ENCODE measurements at places on chromosomes 12 and 14.

DNA sequence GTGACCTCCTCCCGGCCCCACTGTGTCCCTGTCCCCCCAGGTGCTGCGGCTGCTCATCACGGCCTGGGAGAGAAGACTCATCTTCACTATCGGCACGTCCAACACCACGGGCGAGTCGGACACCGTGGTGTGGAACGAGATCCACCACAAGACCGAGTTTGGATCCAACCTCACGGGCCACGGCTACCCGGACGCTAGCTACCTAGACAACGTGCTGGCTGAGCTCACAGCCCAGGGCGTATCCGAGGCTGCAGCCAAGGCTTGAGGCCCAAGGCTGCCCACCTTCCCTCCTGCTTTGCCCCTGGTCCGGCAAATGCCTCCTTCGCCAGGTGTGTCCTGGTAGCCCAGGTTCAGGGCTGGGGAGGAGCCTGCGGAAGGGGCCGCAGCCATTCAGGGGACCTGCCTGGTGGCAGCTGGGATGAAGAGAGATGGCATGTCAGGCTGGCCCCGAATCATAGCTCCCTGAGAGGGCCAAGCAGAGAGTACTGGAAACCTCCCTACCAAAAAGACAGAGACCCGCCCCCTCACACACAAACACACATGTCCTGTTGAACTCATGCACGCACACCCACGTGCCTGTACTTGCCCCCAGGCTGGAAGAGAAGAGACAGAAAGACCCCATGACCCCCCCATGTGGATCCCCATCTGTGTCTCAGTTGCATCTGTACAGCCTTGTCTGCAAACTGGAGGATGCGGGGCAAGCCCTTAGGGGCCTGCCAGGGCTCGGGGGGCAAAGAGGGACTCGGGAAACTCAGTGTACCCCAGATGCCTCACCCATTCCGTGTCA lies 38.7 kb downstream of the RASAL1 start:
- no peak for DNase-seq

- no peak for DNase-seq
Measured at GRCh38 chr12:109098651-109099050, 1.3 kb downstream of the UNG start.

DNA sequence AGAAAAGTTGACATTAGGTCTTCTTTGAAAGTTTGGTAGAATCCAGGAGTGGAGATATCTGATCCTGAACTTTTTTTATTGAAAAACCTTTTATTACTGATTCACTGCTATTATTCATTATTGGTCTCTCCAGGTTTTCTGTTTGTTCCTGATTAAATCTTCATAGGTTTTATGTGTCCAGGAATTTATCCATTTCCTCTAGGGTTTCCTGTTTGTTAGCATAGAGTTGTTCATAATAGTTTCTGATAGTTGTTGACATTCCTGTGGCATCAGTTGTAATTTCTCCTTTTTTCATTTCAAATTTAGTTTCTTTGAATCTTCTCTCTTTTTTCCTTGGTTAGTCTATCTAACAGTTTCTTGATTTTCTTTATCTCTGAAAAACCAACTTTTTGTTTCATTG lies 370.3 kb downstream of the SLC6A15 start:
- DNase-seq = no peak

DNA sequence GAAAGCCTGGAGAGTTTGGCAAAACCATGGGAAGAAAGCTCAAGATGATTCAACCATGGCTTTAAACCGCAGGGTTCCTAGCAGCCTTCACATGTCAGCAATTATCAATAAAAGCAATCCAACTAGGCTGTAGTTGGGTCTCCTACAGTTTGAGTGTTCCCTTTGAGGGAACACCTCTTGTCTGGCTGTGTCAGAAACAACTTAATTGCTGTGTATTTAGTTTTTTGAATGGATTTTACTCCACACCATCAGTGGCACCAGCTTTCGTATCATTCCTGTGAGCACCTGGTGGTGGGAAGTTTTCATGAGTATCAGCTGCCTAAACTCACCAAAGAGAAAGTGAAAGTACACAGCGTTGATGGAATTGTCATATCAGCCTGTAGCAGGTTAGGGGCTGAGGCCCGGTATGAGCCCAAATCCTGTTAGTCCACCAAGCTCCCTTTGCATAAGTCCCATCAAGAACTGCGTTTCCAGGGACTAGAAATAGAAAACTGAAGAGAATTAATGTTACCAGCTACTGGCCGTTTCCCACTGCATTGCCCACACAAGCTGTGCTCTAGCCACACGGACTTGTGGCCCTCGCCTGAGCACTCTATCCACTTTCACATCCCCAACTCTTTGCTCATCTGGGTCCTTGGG lies 10.9 kb upstream of the IL26 start:
- DNase-seq = no peak

DNA sequence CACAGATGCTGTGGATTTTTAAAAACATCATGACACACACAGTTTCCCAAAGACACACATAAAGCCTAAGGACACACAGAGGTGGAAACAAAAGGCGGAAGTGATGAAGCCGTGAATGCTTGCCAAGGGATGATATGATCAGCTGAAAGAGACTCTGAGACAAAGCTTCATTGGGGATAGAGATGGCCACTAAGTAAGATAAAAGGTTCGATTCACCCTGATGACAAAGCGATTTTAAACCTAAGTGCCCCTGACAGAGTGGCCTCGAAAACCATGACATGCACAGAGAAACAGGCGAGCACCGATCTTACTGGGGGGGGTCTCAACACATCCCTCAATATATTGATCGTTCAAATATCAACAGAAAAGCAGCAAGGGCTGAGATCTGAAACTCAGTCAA lies 20.3 kb upstream of the EIF5 start:
- DNase-seq = no peak

- DNase-seq = no peak
Measured at GRCh38 chr12:117884161-117884560, 84.6 kb downstream of the KSR2 start.

DNA sequence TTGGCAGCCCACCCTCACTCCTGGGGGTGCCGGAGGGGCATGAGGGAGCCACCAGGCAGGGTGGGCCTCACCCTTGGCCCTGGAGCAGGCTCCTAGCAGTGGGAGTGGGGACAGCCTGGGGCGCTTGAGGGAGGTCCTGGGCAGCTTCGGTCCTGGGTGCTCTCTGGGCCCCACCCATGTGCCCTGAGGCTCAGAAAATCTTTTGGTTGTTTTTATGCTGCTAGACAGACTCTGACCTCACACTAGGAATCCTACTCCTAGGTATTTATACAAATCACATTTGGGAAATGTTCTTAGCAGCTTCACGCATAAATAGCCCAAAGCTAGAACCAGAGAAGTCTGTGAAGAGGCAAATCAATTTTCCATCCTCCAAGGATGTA lies 10.9 kb upstream of the ULK1 start:
- no peak for DNase-seq

GRCh38 chr12:42407306-42407705 lies 81.3 kb downstream of the PPHLN1 start:
- DNase-seq = no peak

- no peak for DNase-seq
Measured at GRCh38 chr12:32034045-32034444, 72.6 kb upstream of the BICD1 start.

- no peak for DNase-seq
Measured at GRCh38 chr14:94992046-94992445, 165.3 kb downstream of the DICER1 start.

- DNase-seq = no peak
Measured at GRCh38 chr12:6306599-6307220, 3.8 kb upstream of the PLEKHG6 start.

DNA sequence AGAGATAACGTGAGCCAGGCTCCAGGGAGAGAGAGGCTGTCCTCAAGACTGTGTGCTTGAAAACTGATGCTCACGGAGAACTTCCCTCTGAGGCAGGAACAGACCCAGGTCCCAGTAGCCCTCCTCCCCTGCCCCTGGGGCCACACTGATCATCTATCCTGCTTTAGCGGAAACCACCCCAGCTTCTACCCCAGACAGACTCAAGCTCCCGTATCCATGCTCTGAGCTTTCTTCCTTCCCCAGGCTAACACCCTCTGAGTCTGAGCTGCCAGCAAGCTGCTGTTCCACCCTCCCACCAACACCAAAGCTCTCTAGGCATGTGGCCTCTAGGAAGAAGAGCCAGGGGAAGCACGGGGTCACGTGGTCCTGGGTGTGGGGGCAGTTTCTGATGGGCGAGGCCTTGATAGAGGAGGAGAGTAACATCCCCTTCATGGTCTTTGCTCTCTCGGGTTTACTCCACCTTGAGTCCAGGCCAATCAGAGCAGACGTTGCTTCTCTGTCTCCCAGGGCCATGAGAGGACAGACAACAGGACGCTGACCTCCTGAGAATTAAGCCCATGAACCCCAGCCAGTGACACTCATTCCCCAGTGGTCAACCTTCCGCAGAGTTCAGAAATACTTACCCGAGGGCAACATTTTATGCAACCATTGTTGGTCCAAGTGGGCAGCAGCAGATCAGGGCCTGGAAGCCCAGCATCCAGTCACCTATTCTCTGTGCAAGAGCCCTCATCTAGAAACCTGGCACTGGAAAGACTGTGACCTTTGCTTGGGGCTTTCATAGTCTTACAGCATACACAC lies 1.4 kb downstream of the PCK2 start:
- no peak for DNase-seq

DNA sequence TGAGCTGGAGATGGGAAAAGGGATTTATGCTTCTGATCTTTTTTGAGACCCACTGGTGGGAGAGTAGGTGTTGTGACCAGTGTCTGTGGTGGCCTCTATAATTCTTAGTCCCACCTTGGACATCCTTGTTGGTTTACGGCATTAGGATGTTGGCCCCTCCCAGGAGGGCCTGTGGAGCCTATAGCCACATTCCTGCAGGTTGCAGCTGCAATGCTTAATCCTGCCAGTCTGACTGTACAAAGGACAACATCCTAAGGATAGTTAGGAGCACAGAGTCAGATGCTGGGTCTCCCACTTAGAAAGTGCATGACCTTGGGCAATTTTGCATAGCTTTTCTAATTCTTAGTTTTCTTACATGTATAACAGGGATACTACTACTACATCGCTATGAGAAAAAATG lies 150.9 kb upstream of the SLC38A2 start:
- DNase-seq = no peak

DNA sequence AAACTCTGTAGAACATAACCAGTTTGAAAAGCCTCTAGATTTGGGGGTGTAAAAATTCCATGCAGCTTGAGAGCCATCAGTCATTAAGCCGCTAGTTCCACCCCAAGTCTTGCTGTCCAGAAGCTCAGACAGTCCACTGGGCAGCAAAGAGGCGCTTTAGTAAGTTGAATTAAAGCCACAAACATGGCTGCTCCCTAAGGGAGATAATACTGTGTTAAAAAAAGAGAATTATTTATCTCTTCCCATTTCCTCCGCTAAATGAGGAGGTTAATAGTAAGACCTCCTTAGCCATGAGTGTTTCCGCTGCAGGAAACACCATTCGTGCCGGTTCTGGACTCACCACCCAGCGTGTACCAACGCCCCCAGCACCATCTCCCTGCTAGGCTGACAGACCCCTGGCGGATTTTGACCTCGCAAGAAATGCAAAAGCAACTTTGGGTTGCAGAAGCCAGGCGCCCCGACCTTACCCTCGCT lies 536 bp downstream of the TM7SF3 start:
- DNase-seq = no peak

DNA sequence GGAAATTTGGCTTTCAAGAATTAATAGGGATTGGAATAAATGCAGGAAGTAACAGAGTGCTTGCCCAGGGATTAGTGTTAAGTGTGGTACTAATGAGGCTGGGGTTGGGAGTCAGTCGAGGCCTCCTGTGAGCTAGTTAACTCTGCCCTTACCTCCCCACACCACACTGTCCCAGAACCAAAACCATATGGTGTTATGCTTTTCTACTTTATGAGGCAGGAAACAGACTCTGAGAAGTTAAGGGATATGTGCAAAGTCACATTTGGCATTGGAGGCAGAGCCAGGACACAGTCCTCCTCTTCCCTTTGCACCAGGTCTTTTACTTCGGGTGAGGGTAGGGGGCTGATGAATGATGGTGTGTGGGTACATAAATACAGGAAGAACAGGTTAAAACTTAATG lies 41.9 kb downstream of the PELI2 start:
- DNase-seq = no peak

GRCh38 chr14:98932431-98933325 lies 339.3 kb downstream of the BCL11B start:
- DNase-seq = no peak

- DNase-seq = no peak
Measured at GRCh38 chr12:53766881-53767280, 15.1 kb upstream of the CISTR start.

DNA sequence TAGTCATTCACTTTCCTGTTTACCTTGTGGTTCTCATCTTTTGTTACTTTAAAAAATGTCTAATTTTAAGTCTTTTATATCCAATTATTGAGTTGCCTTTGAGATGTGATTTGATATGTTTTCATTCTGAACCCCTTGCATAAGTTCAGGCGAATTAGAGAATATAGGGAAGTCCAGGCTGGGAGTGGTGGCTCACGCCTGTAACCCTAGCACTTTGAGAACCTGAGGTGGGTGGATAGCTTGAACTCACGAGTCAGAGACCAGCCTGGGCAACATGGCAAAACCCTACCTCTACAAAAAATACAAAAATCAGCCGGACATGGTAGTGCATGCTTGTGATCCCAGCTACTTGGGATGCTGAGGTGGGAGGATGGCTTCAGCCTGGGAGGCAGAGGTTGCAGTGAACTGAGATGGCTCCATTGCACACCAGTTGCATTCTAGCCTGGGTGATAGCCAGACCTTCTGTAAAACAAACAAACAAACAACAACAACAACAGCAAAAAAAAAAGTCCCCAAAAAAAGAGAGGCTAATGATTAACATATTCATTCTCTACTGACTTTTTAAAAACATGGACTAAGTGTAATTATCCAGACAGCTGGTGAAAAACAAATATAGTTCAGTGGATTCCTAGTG lies 451.1 kb upstream of the RGS6 start:
- DNase-seq = no peak

GRCh38 chr12:50564237-50564947 lies 59.6 kb downstream of the DIP2B start:
- no peak for DNase-seq

GRCh38 chr12:116071555-116072230 lies 205.8 kb downstream of the MED13L start:
- DNase-seq = no peak

- DNase-seq = no peak
Measured at GRCh38 chr12:50887191-50887590, 44.5 kb downstream of the TMPRSS12 start.

- DNase-seq = no peak
Measured at GRCh38 chr12:116484807-116485206, 74.4 kb upstream of the MAP1LC3B2 start.

- DNase-seq = peak; percentile 19
Measured at GRCh38 chr12:46300910-46301309, 32.1 kb upstream of the SLC38A1 start.

DNA sequence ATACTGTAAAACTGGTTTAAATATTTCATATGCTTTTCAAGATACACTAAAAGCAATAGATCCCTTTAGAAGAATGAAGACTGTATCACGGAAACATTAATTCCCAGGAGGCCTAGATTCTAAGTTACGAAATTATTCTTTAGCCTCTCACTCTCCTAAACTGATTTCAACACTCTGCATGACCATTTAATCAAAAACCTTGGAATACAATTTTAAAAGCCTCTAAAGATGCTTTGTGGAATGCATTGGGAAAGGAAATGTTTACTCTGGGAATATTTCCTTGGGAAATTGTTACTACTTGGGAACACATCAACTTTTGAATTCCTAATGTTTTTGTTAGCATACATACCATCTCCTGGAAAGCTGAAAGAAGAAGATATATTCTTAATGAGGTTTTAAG lies 255.7 kb upstream of the FAR2 start:
- no peak for DNase-seq

GRCh38 chr12:8143261-8143660 lies 13.6 kb upstream of the ZNF705A start:
- DNase-seq = no peak
